Amniotic epithelial cell (primary cell): ENCODE measurements at places on chromosomes 7 and 10.
A peak's percentile ranks its signal among the peaks of the same experiment; 100 is the strongest.

- peak; percentile 82 for DNase-seq
These were observed 69.2 kb upstream of the SLC39A12 start for GRCh38 chr10:17882557-17882956.

- DNase-seq: no peak
These were observed 182.3 kb downstream of the NPSR1 start for GRCh38 chr7:34840176-34840785.

DNA sequence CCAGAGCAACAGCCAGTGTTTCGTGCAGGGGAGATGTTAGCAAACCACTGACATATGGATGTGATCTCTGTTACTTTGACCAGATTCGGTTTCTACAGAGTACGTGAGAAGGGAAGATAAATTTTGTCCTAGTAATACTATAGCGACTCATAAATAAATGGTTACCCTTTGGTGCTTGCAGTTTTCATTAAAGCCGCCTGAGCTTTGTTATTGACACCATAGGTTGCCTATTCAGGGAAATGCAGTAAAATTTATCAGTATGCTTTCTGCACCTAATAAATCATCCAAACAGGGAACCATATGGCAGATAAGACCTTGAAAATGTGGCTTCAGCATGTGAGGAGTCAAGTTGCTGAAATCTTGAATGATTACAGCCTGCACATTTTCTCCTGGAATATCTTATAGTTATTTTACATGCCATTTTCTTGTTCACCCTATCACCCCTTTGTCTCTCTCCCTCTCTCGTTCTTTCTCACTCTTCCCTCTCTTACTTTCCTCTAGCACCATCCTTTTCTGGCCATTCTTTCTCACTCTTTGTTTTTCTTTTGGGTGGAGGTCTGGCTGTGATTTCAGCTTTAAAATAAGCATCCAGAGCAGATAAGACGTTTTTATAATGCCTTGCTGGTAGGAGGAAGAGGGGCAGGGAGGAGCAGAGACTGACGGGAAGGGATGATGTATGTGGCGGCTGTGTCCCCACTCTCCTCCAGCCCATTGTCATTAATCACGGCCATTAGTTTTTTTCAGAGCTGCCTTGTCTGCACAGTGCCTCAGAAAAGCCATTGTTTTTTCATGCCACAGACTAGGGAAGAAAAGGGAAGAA is 182.5 kb downstream of the LRMDA start:
- no peak for DNase-seq

DNA sequence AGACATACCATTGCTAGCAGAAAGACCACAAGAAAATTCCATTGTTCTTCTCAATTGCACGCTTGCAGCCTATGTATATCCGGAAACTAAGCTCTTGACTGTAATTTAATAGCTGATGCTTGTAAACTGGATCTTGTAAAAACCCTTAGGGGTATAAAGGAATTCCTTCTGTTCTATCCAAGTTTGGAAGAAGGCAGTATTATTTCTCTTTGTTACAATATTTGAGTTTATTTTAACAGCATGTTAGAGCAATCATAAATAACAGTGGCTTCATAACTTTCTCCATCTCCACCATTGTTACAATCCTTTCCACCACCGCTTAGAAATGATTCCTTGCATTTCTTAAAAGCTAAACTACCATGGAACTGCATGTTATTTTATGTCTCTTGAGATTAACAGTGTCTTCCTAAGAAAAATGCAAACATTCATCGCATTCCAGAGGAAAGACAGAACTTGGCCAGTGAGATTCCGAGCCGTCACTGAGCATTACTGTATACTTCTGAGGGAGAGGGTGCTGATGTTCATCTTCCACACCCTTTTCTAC is 92.5 kb downstream of the TRIL start:
- DNase-seq: peak; percentile 24

- no peak for DNase-seq
These were observed 70.2 kb downstream of the CAV1 start for GRCh38 chr7:116595063-116595462.
